ENCODE measurements at places on chromosomes 16 and 17.

DNA sequence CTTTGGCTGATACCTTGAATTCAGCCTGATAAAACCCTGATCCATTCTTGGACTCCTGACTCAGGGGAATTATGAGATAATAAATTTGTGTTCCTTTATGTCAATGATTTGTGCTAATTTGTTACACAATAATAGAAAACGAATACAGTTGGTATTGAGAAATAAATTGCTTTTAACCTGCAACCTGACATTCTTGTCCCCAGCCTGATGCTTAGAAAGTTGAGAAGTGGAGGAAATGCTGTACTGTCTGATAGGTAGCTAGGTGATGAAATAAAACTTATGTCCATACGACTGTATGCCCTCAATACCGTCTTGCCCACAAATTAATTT lies 10.5 kb downstream of the IQCK start:
- DNase-seq, result no peak

DNA sequence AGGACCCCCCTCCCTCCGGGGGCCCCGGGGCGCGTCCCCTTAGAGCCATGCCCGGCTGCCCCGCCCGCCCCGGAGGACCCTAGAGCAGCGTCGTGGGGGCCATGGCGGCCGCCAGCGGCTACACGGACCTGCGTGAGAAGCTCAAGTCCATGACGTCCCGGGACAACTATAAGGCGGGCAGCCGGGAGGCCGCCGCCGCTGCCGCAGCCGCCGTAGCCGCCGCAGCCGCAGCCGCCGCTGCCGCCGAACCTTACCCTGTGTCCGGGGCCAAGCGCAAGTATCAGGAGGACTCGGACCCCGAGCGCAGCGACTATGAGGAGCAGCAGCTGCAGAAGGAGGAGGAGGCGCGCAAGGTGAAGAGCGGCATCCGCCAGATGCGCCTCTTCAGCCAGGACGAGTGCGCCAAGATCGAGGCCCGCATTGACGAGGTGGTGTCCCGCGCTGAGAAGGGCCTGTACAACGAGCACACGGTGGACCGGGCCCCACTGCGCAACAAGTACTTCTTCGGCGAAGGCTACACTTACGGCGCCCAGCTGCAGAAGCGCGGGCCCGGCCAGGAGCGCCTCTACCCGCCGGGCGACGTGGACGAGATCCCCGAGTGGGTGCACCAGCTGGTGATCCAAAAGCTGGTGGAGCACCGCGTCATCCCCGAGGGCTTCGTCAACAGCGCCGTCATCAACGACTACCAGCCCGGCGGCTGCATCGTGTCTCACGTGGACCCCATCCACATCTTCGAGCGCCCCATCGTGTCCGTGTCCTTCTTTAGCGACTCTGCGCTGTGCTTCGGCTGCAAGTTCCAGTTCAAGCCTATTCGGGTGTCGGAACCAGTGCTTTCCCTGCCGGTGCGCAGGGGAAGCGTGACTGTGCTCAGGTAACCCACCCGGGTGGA lies 759 bp downstream of the ALKBH5 start:
- DNase-seq, result no peak

- DNase-seq, result no peak
Observed at GRCh38 chr17:47803751-47804150, 17.8 kb downstream of the OSBPL7 start.

- DNase-seq, result no peak
Observed at GRCh38 chr17:41116297-41116696, 1.9 kb downstream of the KRTAP4-11 start.

DNA sequence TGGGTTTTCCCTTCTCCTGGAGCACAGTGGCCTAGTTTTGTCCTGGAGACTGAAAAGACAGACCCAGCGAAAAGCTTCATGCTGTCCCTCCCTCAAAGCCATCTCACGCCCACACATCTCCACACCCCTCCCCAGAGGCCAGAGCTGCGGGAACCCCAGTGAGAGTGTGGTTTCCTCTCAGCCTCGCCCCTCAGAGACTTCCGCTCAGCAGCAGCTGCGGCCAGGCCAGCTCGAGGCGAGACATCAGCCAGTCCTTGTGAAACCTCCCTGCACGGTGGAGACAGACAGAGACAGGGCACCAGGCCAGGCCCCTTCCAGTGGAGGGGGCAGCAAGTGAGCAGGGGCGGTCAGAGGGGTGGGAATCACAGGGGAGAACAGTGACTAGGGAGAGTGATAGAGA lies 77.0 kb upstream of the TNRC6C start:
- DNase-seq, result no peak

GRCh38 chr17:75352079-75352569 lies 53.4 kb downstream of the GRB2 start:
- DNase-seq, result no peak

GRCh38 chr16:72401084-72401361 lies 229.1 kb upstream of the PMFBP1 start:
- DNase-seq, result no peak

- DNase-seq, result no peak
Observed at GRCh38 chr17:3982113-3982512, 17.9 kb upstream of the ATP2A3 start.
